COLO829 (cell line): ENCODE measurements at places on chromosomes 6 and 20.
A peak's percentile ranks its signal among the peaks of the same experiment; 100 is the strongest.

DNA sequence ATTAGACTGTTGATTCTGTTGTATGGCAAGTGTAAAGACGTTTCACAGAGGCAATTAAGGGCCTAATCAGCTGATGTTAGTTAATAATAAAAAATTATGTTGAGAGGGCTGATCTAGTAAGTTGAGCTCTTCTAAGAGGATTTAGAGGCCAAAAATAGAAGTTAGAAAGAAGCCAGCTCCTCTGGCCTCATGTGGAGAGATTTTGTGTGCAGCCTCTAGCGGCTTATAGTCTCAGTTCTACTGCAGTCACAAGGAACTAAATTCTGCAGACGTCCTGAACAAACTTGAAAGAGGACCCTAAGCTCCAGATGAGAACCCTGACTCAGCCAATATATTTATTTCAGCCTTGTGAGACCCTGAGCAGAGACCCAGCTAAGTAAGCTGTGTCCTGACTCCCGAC lies 498.6 kb downstream of the BTBD3 start:
- no peak for DNase-seq

DNA sequence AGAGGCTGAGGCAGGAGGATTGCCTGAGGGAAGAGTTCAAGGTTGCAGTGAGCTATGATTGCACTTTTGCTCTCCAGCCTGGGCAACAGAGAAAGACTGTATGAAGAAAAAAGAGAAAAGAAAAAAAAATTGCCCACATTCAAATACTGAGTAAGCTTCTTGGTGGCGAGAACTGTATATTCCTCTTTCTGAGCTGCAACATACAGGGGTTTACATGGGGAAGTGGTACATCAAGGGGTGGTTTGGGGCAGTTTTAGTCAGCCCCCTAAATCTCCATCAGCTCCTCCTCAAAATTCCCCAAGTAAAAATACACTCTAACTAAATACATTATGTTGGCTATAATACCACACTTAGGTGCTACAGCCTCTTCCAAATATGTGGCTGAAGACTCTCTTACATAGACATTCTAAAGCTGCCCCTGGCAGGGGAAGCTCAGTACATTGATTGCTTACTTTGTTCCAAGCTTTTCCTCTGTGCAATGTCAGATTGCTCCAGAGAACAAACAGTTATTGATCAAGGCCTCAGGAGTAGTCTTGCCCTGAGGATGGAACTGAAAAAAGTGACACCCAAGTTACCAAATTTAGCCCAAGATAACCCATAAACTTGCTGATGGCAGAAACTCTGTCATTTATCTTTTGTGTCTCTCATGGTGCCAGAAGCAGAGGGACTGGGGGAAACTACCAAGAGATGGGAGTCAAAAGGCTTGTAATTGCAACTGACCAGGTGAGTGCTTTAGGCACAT lies 107.4 kb upstream of the RIPOR2 start:
- no peak for DNase-seq

- no peak for DNase-seq
Measured at GRCh38 chr6:130852844-130853554, 25.8 kb downstream of the SMLR1 start.

DNA sequence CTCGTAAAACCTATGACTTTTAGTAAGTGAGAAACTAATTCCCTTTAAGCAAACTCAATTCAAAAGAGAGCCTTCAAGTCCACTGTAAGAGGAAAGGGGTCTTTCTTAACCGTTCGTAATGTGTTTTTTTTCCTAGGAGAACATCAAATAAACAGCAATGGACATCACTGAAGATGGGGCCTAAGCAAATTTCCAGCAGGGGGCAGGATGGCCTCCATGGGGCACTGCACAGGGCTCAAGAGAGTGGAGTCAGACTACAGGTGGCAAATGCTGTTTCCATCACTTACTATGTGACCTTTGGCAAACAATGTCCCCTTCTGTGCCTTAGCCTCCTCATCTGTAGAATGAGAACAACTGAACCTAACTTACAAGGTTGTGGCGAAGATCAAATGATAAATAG lies 88.7 kb downstream of the ARHGAP18 start:
- DNase-seq: no peak

DNA sequence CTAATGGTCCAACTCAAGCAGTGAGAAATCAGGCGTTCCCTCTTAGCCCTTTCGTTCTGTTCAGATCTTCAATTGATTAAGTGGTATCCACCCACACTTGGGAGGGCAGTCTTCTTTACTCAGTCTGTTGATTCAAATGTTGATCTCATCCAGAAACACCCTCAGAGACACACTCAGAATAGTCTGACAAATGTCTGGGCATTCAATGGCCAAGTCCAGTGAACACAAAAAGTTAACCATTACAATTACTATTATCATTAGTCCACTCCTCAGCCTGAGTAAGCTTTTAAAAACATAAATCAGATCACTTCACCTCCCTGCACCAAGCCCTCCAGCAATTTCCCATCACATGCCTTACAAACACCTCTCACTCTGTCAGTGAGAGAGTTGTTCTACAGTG lies 423.2 kb downstream of the RFPL4B start:
- no peak for DNase-seq

DNA sequence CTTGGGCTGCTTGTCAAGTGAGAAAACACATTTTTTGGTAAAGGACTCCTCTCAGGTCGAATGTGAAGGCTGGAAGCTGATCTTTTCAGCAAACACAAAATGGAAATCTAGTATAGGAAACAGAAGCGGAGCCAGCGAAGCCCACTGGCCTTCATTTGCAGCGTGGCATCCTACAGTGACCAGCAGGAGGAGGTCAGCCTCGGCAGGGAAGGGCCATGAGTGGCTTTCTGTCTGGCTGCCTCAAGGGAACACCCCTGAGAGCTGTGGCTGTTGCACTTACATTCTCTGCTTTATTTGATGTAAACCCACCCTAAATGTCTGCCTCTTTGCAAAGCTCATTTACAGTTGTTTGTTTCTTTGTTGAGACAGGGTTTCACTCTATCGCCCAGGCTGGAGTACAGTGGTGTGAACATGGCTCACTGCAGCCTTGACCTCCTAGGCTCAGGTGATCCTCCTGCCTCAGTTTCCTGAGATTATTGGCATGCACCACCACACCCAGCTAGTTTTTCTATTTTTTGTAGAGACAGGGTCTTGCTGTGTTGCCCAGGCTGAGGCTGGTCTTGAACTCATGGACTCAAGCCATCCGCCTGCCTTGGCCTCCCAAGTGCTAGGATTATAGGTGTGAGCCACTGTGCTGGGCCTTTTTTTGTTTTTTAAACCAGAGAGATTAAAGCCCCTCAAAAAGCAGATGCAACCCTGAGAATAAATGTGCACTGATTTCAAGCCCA lies 322.0 kb upstream of the SOX4 start:
- no peak for DNase-seq

DNA sequence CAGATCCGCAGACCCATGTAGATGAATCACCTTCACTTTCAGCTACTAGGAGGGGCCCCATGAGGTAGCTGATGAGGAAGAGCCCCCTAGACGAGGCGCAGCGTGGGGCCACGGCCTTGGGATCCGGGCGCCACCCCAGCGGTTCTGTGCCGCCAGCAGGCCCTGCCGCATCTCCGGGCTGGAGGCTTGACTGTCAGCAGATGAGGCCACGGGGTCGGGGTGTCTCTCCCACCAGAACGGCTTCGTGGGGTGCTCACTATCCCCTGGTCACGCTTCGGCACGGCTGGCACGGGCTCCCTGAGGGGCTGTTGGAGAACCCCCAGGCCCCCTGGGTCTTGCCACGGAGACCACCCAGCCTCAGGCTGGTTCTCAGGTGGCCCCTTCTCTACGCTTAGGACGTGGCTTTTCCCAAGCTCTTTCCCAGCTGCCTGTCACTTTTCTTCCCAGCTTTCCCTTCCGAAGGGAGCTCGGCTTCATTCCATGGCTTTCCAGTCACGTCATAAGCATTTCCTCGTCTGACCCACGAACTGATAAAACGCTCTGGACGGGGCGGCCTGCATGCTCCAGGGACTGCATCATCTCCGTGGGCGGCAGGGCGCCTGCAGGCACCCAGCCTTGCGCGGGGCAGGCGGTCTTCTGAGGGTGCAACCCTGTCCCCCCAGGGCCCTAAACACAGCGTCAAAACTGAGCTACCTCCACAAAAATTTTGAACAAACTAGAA lies 85.9 kb downstream of the THBS2 start:
- no peak for DNase-seq

- no peak for DNase-seq
Measured at GRCh38 chr6:21079468-21080048, 514.0 kb upstream of the SOX4 start.

- no peak for DNase-seq
Measured at GRCh38 chr20:32592022-32592421, 6.9 kb upstream of the NOL4L start.

DNA sequence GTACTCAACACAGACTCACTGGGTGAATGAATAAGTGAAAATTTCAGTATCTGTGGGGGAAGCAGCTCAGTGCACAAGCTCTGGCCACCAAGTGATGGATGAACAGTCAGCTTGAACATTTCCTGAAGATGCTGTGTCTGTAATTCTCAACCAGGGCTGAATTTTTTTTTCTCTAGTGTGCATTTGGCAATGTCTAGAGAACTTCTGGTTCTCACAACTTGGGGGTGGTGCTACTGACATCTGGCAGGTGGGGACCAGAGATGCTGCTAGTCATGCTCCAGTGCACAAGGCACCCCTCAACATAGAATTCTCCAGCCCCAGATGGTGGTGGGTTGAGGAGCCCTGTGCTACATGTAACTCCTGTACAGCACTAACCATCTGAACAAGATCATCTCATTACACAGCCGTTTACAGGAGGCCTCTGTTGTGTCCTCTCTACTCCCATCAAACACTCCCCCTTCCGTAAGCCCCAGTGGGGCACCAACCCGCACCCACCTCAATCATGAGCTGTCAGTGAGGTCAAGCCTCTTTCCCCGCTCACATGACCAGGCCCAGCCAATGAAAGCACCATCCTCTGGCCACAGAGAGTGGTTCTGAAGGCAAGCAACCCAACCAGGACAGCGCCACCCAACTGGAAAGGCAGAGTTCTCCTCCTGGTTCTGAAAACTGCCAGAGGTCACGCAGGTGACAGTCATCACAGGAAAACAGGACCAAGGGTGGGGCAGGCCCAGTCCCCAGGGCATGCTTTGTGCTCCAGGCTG lies 103.9 kb upstream of the PMEPA1 start:
- DNase-seq: no peak

DNA sequence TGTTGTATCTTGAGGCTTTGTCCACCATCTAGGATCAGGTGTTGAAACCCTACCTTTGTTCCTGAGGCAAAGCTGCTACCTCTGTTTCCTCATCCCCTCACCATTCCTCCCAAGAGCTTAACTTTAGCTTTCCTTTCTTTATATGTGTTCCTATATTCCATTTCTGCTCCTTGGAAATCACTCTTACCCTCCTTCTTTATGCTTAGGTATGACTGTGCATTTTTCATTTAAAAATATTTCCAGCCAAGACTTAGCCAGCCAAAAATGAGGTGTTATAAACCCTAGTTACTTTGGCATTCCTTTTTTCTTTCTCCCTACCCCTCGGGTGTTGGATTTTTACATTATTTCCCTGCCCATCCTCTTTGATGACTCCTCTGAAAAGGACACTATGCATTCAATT lies 57.7 kb downstream of the TSBP1 start:
- DNase-seq: no peak

GRCh38 chr6:153484056-153484455 lies 353.0 kb upstream of the RGS17 start:
- no peak for DNase-seq

DNA sequence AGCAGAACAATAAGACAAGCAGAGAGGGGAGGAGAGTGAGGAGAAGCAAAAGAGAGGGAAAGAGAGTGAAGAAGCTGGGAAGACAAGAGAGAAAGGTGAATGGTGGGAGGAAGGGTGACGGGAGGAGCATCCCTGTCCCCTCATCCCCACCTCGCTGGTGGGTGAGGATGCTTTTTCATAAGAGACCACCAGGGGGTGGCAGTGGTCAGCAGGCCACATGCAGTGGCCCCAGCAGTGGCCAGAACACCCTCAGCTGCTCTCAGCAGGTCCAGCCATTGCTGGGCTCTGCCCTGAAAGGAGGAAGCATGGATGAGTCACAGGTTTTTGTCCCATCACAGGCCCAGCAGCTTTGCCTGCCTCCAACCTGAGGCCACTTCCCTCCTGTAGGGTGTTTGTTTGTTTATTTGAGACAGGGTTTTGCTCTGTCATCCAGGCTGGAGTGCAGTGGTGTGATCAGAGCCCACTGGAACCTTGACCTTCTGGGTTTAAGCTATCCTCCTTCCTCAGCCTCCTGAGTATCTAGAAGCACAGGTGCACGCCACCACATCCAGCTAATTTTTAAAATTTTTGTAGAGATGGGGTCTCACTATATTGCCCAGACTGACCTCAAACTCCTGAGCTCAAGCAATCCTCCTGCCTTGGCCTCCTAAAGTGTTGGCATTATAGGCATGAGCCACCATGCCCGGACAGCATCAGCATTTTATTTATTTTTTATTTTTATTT lies 24.0 kb downstream of the FGD2 start:
- DNase-seq: peak; percentile 61
